Stimulated activated CD8-positive, alpha-beta memory T cell treated with anti-CD3 and anti-CD28 coated beads, Interleukin-7, amount 100 ng/mL, for 1 hour (primary cell): ENCODE measurements at places on chromosomes 7 and 10.

DNA sequence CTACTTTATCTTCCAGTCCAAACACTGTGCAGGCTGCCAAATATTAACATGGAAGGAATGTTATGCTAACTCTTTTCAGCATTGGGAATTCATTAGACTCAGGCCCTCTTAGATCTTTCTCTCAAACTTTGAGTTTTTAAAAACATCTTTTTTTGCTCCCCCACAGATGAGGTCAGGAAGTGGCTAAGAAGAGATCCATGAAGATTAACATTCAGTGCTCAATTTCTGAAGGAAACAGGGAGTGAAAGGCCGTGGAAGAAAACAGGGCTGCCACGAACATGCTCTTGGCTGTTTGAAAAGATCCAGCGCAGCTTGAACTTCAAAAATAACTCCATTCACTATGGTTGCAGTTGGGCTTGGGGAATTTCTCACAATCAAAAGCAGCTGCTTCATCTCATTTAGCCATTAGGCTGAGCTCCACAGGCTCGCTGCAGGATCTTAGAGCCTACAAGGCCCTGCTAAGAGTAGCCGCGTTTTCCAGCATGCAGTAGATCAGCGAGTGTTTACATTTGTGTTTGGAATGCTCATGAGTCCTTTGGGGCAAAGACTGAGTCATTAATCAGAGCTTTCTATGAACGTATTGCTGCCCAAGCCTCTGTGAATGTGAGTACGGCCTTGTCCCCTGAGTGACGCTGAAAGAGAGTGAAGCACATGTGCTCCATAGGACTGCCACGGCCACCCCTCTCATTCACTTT, 41.2 kb upstream of the TNS3 start:
- no peak for DNase-seq

DNA sequence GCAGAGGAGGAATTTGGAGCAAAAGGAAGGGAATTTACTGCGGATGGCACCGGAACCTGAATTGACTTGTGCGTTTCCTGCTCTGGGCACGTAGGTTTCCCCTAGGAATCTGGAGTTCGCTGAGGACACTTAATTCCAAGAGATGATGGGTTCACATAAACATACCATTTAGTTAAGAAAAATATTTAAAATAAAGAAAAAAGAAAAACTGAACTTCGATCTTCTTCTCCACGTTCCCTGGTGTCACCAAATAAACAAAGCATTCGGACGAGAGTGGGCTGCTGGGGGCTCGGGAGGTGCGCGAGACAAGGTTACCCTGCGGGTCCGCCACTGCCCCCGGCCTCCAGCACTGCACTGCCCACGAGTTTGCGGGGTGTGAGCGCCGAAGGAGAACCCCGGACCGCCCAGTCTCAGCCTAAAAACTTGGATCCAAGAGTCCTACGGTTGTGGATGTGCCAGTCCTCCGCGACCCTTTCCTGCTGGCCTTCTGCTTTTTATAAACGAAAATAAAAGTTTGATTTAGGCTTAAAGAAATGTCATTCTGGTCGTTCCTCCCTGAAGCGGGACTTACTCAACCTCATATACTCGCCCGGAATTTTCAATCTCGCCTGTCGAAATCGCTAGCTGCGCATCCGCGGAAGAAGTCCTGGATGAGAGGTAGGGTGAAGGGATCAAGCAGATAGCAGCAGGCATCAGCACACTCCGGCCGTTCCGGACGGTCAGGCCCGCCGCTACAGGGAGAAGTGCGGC, 30.3 kb downstream of the SKIDA1 start:
- no peak for DNase-seq

- no peak for DNase-seq
Measured at GRCh38 chr7:96982586-96982985, 22.8 kb upstream of the DLX6 start.

DNA sequence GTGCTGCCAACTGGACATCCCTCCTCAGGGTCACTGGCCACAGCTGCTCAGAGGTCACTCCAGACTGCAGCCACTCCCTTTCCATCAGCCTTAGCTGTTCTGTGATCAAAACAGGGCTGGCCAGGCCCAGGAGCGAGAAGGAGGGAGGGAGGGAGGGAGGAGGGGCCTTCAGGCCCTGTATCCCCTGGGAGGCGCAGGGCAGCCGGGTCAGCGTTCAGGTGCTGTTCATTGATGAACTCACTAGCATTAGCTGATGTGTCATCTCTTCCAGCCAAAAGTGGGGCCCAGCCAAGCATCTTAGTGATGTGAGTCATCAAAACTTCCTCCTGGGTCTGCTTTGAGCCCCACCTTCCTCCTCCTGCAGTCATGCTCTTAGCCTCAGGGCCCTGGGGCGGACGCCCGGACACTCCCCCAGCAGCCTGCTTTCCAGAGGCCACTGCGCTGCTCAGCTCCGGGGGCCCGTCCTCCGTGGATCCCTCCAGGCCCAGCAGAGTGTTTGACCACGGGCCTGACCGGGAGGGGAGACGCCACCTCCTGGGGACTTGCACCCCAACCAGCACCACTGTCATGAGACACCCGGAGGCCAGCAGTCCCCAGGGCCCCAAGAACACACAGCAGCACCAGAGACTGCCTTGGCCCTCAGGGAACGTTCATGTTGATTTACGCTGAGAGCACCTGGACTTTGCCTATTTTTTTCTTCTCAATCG, 149.2 kb downstream of the PRKAG2 start:
- DNase-seq = peak; percentile 16

DNA sequence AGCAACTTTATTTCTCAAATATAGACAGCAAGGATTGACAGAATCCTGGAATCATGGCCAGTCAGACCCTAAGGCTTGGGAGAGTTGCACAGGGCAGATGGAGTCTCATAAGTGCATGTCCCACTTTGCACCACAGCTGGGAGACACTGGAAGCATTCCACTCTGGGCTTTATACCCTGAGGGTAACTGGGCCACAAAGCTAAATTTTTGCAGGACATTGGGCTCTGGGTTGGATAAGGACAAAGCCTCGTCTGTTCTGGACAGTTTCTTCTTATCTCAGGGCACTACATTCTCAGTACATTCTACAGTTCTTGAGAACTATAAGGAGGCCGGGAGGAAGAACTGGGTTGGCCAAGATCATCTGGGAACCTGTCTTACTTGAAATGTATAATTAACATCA, 158.3 kb upstream of the IGFBP3 start:
- no peak for DNase-seq
